ENCODE measurements at places on chromosomes 1 and 21.

- DNase-seq: no peak
Observed at GRCh38 chr1:160874935-160875334, 10.0 kb downstream of the ITLN1 start.

- DNase-seq: no peak
Observed at GRCh38 chr1:154436433-154436832, 31.3 kb downstream of the IL6R start.

DNA sequence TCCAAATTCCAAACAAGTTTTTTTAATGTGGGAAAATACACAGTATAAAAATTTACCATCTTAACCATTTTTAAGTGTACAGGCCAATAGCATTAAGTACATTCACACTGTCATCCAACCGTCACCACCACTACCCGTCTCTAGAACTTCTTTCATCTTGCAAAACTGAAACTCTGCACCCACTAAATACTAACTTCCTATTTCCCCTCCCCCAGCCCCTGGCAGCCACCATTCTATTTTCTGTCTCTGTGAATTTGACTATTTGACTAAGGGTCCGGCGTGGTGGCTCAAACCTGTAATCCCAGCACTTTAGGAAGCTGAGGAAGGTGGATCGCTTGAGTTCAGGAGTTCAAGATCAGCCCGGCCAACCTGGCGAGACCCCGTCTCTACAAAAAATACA lies 36.1 kb downstream of the CLSTN1 start:
- no peak for DNase-seq

DNA sequence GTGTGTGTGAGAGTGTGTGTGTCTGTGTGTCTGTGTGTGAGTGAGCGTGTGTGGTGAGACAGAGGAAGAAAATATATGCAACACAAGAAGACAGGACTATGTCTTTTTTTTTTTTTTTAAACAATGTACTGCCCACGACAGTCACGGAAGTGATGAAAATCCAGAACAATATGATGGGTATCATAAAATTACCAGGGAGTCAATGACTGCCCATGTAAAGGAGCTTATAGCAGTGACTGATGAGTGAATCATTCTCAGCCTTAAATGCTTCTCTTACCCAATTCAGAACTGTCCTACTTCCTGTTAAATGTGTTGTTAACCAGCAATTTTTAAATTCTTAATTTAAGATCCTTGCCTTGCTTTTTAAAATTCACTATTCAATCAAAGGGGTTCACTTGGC lies 46.6 kb downstream of the RGS7 start:
- no peak for DNase-seq

DNA sequence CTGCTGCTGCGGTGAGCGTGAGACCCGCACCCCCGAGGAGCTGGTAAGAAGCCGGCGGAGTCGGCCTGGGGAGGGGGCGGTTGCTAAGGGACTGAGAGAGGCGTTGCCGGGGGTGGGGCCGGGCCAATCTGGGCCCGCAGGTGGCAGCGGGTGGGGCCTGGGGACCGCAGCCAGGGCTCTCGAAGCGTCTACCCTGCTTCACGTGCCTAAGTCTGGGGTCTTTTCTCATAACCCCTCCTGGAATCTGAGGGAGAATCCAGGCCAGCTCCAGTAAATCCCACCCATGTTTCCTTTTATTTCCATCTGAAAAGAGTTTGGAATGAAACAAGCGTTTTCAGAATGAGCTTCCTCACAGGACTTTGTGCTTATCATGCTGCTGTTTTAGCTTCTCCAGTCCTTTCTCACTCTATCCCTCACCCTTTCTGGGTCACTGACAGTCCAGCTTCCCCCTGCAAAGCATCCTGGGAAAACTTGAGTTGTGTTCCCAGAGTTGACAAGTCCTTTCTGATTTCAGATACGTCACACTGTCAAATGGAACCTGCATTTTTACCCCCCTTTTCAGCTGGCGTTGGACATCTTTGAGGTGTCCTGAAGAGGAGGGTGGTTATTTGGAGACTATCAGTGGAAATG lies 431 bp downstream of the CLCN6 start:
- DNase-seq: no peak

DNA sequence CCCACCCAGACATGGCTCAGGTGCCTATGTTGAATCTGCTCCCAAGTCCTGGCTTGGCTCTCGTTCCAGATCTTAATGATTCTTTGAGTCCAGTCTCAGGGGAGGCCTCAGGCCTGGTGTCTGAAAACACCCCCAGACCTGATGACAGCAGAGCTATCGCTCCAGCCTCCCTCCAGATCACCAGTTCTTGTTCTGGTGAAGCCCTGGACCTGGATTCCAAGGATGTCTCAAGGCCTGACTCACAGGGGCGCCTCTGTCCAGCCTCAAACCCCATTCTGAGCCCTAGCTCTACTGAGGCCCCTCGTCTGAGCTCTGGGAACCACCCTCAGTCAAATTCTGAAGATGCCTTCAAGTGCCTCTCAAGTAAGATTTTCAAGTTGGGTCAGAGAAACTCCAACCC lies 11.4 kb downstream of the MROH7 start:
- no peak for DNase-seq

GRCh38 chr1:225651872-225652728 lies 823 bp downstream of the ENAH start:
- no peak for DNase-seq

DNA sequence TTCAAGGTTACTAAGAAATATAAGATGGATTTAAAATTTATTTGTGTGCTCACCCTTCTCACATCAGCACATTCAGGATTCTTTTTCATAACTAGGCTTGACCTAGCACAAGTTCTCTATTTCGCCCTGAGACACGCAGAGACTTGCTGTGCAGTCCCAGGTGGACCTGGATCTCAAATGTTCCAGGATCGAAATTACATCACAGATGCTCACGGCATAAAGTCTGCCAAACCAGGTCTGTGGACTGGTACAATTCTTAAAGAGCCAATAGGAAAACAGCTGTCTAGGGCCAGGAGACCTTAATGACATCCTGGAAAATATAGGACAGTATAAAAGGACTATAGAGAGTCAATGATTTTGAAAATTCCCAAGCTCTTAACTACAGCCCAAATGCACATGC lies 2.2 kb downstream of the PGBD5 start:
- no peak for DNase-seq

DNA sequence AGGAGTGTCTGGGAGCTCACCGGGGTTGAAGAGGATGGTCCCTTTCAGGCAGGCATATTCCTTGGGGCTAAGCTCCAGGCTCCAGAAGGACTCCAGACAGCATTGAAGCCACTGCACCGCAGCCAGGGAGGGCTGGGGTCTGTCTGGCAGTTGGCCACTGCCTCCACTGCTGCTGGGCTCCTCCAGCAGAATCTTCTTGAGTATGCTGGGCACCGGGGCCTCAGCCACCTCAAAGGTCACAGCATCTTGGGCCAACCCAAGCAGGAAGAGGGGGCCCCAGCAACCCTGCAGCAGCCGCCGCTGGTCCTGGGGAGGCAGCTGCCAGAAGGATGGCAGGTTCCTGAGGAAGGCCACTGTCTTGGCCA lies 404 bp downstream of the NR0B2 start:
- no peak for DNase-seq

DNA sequence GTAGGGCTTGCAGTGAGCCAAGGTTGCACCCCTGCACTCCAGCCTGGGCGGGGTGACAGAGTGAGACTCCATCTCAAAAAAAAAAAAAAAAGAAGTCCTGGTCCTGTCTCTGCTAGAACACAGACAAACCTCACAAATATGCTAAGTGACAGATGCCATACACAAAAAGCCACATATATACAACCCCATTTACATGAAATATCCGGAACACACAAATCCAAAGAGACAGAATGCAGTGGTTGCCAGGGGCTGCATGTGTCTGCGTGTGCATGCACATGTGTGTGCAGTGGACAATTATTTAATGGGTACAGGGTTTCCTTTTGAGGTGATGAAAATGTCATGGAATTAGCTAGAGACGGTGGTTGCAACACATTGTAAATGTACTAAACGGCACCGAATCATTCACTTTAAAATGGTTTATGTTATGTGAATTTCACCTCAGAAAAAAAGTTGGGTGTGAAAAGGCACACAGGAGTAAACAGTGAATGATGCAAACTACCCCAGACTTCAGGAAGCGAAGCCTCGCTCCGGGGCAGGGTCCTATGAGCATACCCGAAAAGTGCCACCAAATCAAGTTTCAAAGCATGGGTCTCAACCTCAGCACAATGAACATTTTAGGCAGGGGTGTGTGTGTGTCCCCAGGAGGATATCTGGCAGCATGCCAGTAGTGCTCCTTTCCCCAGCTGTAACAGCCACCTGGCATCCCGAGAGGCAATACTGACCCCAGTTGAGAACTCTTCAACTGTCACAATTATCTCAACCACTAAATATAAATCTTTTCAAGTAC lies 48.3 kb downstream of the GNB1 start:
- DNase-seq: no peak

DNA sequence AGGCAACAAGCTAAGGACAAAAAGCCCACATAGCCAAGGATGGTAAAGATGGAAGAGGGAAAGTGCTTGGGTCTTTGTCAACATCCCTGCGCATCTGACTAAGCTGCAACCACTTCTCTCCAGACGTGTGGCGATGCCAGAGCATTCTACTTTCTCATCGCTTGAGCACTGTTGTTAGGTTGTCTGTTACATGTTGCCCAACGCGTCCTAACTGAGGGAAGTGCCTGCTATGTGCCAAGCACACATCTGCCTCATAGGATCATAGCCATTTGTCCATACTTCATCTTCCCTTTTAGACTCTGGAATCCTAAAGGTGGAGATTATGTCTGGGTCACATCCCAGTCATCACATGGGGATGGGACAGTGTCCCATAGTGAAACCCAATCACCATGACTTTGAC lies 464.9 kb downstream of the MATN1 start:
- DNase-seq: no peak

DNA sequence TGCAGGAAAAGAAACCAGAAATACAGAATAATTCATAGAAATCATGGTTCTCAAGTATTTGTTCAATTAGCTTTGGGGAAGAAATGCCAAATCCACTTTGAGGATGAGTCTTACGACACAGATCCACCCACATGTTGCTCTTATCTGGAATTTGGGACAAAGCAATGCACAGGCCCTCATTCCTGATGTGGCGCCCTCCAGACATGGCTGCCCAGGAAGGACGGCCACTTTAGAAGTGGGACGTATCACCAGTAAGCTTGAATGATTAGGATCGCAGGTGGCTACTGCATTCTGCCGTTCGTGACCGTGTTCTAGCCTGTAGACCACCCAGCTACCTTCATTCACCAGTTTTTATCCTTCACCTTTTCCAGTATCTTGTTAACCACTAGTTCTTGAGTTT lies 20.1 kb upstream of the NCMAP start:
- no peak for DNase-seq

- no peak for DNase-seq
Observed at GRCh38 chr1:119631086-119631432, 17.0 kb downstream of the ZNF697 start.

DNA sequence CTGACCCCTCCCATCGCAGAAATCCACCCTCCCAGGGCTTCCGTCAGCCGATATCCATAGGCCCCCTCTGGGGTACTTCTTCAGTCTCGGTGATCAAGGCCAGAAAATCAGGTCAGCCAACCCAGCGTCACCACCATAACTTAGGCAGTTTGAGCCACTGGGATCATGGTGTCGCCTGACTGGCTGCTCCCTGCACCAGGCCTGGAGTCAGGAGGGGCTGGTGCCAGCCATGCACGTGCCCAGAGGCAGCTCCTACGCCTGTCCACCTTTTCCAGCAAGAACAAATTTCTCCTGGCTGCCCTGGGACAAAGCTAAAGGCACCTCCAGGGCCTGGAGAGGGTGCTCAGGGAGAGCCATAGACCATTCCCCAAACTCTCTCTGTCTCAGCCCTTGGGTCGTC lies 4.8 kb upstream of the CTRC start:
- DNase-seq: no peak

GRCh38 chr1:218473522-218473921 lies 128.4 kb downstream of the TGFB2 start:
- no peak for DNase-seq

- no peak for DNase-seq
Observed at GRCh38 chr1:229153955-229154548, 116.9 kb upstream of the RAB4A start.

DNA sequence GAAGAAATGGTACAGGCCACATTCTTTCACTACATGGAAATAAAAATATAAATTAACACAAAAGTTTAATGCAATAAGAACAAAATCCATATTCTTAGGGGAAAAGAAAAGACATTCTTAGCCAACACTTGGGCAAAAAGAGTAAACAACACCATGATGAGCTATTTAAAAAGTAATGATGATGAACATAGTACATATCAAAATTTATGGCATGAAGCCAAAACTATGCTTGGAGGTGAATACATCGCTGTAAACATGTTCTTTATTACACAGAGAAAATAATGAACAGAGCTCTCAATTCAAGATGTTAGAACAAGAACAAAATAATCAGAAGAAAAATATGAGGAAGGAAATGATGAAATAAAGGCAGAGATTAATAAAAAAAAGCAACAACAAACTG lies 158.2 kb downstream of the ZSCAN20 start:
- DNase-seq: no peak

- DNase-seq: no peak
Observed at GRCh38 chr1:119924948-119925898, 28.9 kb upstream of the ADAM30 start.

GRCh38 chr1:54149734-54150133 lies 3.1 kb downstream of the CDCP2 start:
- no peak for DNase-seq
